ENCODE measurements at places on chromosomes 5 and 9.

DNA sequence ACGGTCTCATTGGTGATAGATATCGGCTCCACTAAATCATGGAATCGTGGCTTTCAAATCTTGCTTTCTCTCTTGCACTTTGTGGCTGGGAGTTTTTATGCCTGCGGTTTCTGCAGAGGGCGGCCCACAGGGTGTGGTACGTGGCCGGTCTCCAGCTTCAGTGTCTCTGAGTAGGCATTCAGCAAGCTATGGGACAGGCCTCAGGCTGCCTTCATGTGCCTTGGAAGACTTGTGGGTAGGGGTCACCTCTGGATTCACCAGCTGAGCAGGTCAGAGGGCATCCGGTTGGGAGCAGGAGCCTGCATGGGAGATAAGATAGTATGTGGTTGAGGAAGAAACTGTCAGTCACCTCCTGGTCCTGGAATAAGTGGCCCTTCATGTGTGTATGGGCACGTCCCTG, 47.7 kb downstream of the AMBP start:
- no peak for DNase-seq

DNA sequence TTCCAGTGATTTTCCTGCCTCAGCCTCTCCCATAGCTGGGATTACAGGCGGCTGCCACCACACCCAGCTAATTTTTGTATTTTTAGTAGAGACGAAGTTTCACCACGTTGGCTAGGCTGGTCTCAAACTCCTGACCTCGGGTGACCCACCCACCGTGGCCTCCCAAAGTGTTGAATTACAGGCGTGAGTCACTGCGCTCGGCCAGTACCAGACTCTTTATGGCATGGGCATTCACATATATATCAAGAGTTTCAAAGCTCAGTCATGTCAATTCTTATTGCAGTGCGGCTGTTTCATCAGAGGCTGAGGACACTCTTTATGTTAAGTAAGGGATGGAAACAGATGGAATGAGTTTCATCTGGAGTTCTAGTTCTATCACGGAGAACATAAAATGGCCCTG, 315.2 kb upstream of the CDH6 start:
- no peak for DNase-seq

- DNase-seq, result no peak
Measured at GRCh38 chr9:6149315-6149714, 66.3 kb upstream of the IL33 start.

GRCh38 chr9:2290382-2290781, 275.2 kb downstream of the SMARCA2 start:
- DNase-seq, result no peak

DNA sequence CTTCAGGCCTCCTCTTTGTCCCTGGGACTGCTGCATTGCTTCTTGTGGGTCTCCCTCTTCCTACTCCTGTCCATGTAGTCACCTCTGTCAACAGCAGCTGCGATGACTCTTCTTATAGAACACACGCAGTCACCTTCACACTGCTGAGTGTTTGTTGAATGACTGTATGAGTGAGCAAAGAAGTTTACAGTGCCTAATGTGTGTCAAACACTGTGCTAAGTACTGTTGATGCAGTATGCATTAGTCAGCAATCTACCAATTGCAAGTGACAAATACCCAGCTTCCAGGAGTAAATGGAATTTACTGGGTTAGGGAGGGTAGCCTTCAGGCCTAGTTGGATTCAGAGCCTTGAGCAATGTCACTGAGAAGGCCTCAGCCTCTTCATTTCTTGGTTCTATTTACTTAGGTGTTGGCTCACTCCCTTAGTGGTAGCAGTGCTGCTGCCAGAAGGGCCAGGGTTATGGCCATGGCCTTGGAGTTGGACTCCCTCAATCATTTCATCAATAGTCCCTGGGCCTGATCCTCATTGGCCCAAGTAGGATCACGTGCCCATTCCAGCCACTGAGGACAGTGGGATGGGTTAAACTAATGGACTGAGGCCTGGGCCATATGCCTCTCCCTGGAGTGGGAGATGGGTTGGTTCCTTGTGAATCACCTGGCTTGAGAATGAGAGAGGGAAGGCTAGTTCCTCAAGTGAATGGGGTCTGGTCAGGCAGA, 93.5 kb downstream of the RGS3 start:
- no peak for DNase-seq

GRCh38 chr5:35016174-35017051, 31.3 kb downstream of the AGXT2 start:
- DNase-seq, result no peak

DNA sequence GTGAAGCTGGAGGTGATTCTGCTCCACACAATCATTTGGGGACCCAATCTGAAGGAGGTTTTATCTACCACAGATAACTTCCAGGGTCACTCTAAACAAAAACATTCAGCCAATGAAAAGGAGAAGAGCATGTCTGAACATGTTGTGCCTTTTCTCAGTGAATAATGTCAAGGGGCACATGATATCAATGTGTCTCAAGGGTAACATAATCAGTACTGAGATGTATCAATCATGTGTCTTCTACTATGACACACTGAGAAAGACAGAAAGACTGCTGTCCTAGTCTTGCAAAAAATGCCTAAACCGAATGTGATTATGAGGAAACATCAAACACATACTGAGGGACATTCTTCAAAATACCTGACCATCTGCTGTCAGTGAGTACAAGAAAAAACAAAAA, 25.4 kb upstream of the RASA1 start:
- no peak for DNase-seq

GRCh38 chr5:101976933-101977332, 319.2 kb downstream of the SLCO4C1 start:
- DNase-seq, result no peak

DNA sequence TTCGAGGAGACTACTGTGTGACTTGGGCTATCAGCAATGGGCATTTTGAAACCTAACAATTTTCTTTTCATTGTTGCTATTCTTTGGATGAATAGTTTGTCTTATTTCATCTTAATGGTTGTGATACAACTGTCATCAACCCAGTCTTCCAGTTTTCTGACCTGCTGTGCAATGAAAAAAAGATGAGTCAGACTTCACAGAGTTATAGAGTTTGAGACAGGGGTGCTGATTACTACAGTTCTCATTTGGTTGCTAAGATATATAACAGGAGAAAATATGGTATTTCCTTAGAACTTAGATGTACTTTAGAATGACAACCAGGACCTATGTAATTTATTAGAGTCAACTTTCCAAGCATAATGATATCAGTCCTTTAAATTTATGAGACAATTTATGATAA, 564.4 kb upstream of the NUDT12 start:
- DNase-seq, result no peak

GRCh38 chr5:168244838-168245559, 46.4 kb upstream of the WWC1 start:
- DNase-seq, result no peak
